ENCODE measurements at places on chromosomes 1 and 21. TPM values are rescaled to one million over a fixed set of nuclear protein-coding genes. Genes with fewer than 3 reads are reported as not detected.

FYB2 gene
- 0.11 TPM for polyA plus RNA-seq

GRCh38 chr1:24980836-24981630 is 51.0 kb upstream of the RUNX3 start:
- no peak for DNase-seq

MCOLN2 gene
- 0.16 TPM for polyA plus RNA-seq

SMCP gene
- not detected for polyA plus RNA-seq

- no peak for DNase-seq
These were observed 161.7 kb downstream of the PLPP3 start for GRCh38 chr1:56417646-56418045.

ROR1 gene
- 8.8 TPM for polyA plus RNA-seq

DNA sequence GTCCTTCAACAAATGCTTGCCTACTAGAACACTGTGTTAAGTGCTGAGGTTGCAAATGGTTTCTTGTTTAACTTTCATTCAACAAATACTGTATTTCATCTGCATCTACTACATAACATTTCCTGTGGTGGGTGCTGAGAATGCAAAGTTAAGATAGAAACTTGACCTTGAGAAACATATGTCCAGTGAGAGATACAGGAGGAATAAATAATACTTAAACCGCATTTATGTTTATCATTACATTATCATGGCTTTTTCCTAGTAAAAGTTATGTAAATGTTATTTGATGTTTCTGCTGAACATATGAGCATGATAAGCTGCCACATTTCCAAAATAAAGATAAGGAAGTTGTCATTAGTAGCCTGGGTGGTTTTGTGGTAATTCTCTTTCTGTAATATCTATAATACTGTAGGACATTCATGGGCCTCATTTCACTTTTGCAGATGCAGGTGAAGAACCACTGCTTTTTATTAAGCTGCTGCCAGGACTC is 590.4 kb downstream of the PLPP3 start:
- DNase-seq, result no peak

DNA sequence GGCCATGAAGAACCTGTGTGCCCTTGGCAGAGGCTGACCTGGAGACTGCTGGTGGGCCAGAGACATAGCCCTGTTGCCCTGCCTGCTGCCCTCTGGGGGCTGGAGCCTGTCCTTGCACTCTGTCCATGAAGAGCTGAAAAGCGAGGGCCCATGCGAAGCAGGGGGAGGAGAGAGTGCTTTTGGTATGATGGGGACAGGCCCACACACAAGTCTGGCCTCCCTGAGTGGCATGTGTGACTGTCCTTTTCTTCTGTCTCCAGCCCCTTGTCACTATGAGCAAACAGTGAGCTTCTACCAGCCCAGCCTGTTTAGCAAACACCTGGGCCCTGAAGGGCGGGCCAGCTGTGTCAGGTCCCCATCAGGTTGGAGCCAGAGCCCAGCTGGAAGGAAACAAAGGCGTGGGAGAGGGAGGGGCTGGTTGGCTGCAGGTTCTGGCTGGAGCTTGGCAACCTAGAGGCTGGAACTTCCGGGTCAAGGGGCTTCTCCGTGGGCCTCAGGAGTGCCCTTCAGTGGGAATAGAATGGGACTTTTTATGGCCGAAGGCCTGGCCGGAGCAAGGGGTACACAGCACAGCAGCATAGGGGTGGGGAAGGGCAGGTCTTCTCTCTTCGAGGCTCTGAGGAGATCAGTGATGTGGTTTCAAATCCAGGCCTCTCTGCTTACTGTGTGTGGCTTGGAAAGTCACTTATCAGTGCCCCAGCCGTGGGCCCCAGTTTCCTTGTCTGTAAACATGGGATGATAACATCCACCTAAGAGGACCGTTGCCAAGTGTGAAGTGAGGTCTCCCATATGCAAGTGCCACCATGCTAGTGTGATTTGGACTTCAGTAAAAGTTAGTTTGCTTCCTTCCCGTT is 14.3 kb downstream of the QSOX1 start:
- no peak for DNase-seq

- no peak for DNase-seq
These were observed at the start of gene CHI3L2 for GRCh38 chr1:111227434-111227833. Gene CHI3L2 (plus strand): TSS chr1:111227713. CDS start chr1:111227730, 17 bp downstream.

DNA sequence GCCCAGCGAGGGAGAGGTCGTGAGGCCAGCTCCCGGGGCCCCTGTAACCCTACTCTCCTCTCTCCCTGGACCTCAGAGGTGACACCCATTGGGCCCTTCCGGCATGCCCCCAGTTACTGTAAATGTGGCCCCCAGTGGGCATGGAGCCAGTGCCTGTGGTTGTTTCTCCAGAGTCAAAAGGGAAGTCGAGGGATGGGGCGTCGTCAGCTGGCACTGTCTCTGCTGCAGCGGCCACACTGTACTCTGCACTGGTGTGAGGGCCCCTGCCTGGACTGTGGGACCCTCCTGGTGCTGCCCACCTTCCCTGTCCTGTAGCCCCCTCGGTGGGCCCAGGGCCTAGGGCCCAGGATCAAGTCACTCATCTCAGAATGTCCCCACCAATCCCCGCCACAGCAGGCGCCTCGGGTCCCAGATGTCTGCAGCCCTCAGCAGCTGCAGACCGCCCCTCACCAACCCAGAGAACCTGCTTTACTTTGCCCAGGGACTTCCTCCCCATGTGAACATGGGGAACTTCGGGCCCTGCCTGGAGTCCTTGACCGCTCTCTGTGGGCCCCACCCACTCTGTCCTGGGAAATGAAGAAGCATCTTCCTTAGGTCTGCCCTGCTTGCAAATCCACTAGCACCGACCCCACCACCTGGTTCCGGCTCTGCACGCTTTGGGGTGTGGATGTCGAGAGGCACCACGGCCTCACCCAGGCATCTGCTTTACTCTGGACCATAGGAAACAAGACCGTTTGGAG is 23.7 kb upstream of the TNFRSF1B start:
- DNase-seq, result no peak

CHAF1B gene
- 3.5 TPM for polyA plus RNA-seq

RGS13 gene
- 0.71 TPM for polyA plus RNA-seq

GRCh38 chr1:191155178-191155577 is 677.5 kb upstream of the BRINP3 start:
- DNase-seq, result no peak

DNA sequence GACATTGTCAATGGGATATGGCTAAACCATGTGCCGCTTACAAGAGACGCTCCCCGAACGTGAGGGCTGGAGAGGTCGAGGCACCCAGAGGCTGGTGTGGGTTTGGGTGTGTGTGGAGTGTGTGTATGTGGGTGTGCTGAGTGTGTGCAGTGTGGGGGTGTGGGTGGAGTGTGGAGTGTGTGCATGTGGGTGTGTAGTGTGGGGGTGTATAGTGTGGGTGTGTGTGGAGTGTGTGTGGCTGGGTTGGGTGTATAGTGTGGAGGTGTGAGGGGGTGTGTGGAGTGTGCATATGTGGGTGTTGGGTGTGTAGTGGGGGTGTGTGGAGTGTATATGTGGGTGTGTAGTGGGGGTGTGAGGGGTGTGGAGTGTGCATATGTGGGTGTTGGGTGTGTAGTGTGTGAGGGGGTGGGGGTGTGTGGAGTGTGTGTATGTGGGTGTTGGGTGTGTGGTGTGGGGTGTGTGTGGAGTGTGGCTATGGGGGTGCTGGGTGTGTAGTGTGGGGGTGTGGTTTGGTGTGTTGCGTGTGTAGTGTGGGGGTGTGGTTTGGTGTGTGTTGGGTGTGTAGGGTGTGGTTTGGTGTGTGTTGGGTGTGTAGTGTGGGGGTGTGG is 42.2 kb downstream of the SLC19A1 start:
- DNase-seq, result no peak

CACNA1S gene
- 56.1 TPM for polyA plus RNA-seq

DNA sequence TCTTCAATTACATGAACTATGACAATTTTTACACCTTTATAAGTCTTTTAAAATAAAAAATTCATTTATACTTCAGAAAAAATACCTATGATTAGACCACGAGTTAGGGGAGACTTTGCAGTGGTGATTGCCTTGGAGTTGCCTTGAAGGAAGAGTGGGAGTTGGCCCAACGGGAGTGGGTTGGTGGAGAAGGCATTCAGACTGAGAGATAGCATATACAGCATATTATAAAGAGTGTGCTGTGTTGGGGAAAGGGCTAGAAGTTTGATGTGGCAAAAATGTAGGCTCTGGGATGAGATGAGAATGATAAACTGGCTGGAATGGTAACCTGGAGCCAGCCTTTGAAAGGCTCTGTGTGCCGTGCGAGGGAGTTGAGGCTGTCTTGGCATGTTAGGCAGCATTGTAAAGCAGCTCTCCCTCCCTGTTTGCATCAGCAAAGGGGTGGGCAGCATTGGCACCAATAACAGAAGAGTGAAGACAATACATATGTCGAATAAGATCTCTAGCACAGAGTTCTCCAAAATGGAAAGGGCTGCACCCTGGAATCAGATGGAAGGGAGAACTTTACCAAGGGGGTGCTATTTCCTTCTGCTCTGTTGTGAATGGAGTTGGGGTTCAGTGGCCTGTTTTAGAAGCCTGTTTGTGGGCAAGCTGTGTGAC is 24.4 kb downstream of the MPZL1 start:
- DNase-seq, result no peak

DNA sequence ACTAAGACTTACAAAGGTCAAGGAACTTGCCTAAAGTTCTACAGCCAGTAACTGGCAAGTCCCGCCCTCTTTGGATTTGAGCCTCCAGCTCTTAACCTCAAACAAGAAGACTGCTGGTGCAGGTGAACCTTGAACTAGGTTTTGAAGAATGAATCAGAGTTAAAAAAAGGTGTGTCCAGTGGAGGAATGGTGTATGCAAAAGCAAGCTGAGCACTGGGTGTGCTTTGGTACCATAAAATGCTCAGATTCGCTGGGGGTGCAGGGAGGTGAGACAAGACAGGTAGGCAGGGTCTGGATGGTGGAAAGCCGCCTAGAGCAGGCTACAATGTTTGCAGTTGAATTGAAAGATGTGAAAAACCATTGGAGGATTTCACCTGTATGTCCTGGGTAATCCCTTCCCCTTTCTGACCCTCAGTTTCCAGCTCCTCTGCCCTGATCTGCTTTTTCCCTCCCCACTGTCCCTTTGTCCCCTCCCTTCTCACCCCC is 39.8 kb downstream of the FOXD2 start:
- no peak for DNase-seq

CLK2 gene
- polyA plus RNA-seq, result 37.0 TPM

GRCh38 chr1:116277840-116278540 is 95.1 kb upstream of the ATP1A1 start:
- DNase-seq, result no peak

GRCh38 chr21:29481081-29481480 is 182.4 kb downstream of the BACH1 start:
- DNase-seq, result no peak

- no peak for DNase-seq
These were observed 54.0 kb downstream of the APP start for GRCh38 chr21:26116456-26117011.

GRCh38 chr1:169064103-169064502 is 42.4 kb upstream of the ATP1B1 start:
- DNase-seq, result no peak

RHCE gene
- polyA plus RNA-seq, result 0.53 TPM

TFF2 gene
- polyA plus RNA-seq, result not detected

GRCh38 chr1:233025567-233025966 is 75.2 kb downstream of the NTPCR start:
- no peak for DNase-seq

DNA sequence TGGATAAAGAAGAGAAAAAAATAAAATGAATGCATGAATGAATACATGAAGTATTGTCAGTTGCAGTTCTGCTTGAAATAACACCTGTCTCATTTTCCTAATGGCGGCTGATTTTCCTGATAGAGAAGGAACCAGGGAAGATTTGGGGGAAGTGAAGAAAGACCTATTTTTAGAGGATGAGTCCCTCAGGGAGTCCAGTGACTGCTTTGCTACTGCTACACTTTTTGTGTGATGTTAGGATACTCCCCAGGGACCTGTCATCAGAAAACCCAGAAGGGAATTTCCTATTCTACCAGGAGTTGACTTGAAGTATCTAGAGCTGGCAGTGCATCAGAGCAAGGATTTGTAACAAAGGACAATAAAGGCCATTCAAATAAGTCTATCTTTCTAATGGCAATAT is 114.8 kb downstream of the MAB21L3 start:
- no peak for DNase-seq

PLA2G2C gene
- 0.05 TPM for polyA plus RNA-seq

SYCP1 gene
- polyA plus RNA-seq, result not detected

Data from forelimb muscle (tissue), 1 donor.